Anterior cingulate cortex (tissue), 58 donors: ENCODE measurements at places on chromosomes 4 and X.
A peak's percentile ranks its signal among the peaks of the same experiment; 100 is the strongest.

- DNase-seq, result no peak
Observed at GRCh38 chrX:44651358-44651757, 108.7 kb upstream of the FUNDC1 start.

DNA sequence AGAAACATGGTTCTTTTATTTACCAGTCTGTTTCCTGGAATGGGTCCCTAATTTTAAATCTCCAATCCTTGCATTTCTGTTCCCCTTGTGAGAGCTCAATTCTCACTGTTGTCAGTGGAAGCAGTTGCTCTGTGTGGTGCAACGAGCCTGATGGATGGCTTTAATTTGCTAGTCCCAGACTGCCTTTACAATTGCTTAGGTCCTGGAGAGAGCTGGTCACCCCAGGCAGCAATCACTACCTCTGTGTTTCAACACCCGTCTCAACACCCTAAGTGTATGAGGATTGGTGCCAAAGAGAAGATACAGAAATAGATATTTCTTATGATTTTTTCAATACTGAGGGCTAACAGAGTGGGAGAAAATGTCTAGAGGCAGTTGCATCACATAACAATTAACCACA is 873.8 kb downstream of the GLUD2 start:
- no peak for DNase-seq

DNA sequence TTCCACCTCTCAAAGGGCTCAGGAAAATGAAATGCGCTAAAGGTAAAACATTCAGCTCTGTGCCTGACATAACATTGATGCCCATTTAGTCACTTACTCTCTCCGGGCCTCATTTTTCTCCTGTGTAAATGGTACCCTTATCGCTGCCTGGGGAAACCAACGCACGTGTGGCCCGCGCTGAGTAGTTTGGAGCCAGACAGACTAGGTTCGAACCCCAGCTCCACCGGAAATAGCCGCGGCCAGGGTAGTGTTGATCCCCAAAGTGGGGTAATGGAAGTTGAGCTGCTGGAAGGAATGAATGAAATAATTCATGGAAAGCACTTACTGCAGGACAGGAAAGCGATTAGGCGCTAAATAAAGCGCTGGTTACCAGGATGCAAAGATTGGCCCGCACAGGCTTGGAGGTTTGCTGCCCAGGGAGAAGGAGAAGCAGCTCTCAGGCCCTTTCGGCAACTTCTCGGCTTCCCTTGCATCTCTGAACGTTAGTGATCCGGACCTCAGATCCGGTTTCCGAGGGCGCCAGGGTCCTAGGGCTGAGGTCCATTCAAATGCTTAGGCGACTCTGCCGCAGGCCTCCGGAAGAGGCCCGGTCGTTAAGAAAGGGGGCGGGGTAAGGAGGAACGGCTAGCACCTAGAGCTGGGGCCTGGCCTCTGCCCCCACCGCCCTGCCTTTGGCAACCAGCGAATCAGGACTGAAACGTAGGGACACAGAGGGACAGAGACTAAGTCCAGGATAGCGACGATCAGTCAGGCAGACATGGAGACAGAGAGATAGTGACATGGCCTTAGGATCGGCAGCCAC is 13.3 kb downstream of the NKX3-2 start:
- no peak for DNase-seq

GRCh38 chr4:10239982-10240654 is 123.5 kb upstream of the WDR1 start:
- DNase-seq, result no peak

- no peak for DNase-seq
Observed at GRCh38 chr4:6926081-6926480, 16.5 kb downstream of the TBC1D14 start.

GRCh38 chr4:151559595-151559994 is 150.6 kb downstream of the FHIP1A start:
- DNase-seq, result no peak

- peak; percentile 60 for DNase-seq
Observed at GRCh38 chr4:86302251-86302650, 57.6 kb downstream of the MAPK10 start.

- DNase-seq, result no peak
Observed at GRCh38 chr4:20678400-20678799, 21.9 kb upstream of the PACRGL start.

DNA sequence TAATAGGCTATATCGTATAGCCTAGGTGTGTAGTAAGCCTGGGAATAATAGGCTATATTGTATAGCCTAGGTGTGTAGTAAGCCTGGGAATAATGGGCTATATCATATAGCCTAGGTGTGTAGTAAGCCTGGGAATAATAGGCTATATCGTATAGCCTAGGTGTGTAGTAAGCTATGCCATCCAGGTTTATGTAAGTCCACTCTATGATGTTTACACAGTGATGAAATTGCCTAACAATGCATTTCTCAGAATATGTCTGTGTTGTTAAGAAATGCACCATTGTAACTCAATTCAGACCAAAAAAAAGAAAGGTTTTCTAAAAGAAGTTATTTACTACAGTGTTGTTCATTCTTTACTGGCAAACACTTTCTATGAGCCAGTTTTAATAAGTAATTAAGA is 1387.2 kb downstream of the STIM2 start:
- no peak for DNase-seq

GRCh38 chrX:106862972-106863688 is 40.0 kb downstream of the RIPPLY1 start:
- no peak for DNase-seq

- DNase-seq, result no peak
Observed at GRCh38 chr4:123121241-123121907, 199.0 kb upstream of the NUDT6 start.

- DNase-seq, result peak; percentile 0
Observed at GRCh38 chrX:86946569-86946968, 571.0 kb upstream of the KLHL4 start.

- no peak for DNase-seq
Observed at GRCh38 chr4:22071749-22072148, 123.2 kb upstream of the KCNIP4 start.

GRCh38 chr4:154574311-154574710 is 11.5 kb downstream of the FGB start:
- DNase-seq, result no peak

DNA sequence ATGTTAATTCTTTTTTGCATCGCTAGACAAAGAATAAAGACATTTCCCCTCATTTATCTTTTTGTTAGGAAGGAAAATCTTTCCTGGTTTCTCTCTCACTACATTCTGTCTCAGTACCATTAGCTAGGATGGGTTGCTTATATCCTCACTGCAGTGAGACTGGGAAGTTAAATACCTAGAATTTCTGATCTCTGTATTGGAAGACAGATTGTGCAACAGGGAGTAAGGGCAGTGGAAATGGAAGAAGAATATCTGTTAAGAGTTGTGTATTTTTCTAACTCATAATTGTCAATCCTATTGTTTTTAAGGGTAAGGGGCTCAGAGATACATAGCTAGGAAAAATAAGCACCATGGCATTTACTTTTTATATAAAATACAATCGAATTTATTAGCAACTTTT is 19.6 kb downstream of the PTPN13 start:
- DNase-seq, result no peak

DNA sequence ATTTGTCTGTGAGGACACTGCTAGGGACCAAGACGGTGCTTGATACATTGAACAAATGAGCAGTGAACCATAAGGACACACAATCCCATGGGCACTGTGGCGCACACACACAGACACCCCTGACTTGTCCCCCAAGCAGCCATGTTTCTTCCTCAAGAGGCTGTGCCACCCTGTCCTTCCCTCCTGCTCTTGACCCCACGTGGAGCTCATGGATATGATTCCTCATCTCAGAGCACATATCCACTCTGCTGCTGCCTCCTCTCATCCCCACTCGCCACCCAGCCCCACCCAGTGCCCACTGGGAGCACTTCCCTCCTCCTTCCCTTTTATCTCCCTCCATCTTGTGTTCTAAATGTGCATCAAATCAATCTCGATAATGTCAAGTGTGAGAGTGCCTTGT is 102.4 kb downstream of the PARM1 start:
- no peak for DNase-seq

GRCh38 chrX:7950865-7951264 is 23.7 kb upstream of the PNPLA4 start:
- DNase-seq, result no peak

DNA sequence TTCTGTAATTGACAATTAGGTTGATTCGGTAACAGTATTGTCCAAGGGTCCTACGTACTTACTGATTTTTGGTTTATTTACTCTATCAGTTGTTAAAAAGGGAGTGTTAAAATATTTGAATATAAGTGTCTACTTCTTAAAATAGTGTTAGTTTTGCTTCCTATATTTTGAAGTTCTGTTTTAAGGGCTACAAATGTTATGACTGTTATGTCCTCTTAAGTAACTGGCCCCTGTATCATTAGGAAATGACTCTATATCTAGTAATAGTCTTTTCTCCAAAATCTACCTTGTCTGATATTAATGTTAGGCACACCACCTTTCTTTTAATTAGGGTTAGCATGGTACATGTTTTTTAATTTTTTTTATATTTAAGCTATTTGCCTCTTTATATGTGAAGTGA is 30.1 kb downstream of the ANKRD50 start:
- DNase-seq, result no peak

GRCh38 chr4:125389713-125390112 is 75.0 kb downstream of the FAT4 start:
- DNase-seq, result no peak

- no peak for DNase-seq
Observed at GRCh38 chr4:26779674-26780073, 81.0 kb upstream of the STIM2 start.

DNA sequence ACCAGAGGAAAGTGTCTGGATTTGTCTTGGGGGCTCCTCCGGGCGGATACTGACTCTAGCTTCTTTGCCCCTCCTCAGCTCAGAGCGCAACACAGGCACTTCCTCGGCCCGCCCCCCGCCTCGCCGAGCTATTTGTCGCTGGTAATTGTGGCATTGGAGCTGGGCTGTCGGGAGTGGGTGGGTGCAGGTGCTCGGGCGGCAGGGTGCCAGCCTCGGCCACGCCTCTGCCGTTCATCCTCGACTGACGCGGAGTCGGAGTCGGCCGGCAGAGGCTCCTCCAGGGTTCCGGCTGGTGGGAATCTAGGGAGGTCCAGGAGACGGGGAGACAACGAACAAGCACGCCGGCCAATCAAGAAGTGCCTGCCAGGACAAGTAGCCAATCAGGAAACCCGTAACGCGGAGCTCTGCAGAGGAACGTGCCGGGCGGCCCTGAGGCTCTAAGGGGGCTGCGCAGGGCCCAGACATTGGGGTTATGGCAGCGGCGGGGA is 3.9 kb upstream of the SYN1 start:
- peak; percentile 56 for DNase-seq

GRCh38 chr4:4349867-4350266 is 37.0 kb upstream of the NSG1 start:
- DNase-seq, result no peak

DNA sequence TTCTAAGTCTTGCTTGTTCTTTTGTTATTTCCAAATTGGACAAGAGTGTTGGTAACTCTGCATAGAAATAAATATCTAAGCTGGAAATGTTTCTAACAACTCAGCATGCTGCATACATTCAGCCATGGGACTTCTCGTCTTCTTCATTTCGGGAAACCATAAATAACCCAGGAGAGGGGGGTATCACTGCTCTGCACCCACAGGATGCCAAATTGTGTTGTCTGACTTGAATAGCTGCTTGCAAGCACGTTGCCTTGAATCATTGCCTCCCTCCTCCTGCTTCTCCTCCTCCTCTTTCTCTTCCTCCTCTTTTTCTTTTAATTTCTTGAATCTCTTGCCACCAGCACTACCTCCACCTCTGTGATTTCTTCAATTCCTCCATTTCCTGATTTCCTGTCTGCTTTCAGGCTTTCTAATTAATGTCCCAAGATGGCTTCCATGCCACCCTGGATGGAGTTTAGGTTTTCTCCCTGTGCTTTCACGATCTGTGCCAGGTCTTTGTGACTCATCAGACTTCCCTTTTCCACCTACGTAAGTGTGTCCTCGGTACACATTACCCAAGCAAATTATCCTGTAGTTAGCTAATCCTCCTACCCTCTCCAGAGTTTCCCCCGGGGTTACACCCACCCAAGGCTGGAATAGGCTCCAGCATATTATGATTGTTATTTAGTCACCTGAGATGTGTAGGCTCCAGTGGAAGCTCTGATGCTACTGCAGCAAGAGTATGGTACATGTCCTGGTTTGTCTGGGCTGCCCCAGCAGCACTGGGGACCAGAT is 122.6 kb upstream of the VCX3B start:
- no peak for DNase-seq

GRCh38 chrX:123331859-123332258 is 147.8 kb downstream of the GRIA3 start:
- no peak for DNase-seq

DNA sequence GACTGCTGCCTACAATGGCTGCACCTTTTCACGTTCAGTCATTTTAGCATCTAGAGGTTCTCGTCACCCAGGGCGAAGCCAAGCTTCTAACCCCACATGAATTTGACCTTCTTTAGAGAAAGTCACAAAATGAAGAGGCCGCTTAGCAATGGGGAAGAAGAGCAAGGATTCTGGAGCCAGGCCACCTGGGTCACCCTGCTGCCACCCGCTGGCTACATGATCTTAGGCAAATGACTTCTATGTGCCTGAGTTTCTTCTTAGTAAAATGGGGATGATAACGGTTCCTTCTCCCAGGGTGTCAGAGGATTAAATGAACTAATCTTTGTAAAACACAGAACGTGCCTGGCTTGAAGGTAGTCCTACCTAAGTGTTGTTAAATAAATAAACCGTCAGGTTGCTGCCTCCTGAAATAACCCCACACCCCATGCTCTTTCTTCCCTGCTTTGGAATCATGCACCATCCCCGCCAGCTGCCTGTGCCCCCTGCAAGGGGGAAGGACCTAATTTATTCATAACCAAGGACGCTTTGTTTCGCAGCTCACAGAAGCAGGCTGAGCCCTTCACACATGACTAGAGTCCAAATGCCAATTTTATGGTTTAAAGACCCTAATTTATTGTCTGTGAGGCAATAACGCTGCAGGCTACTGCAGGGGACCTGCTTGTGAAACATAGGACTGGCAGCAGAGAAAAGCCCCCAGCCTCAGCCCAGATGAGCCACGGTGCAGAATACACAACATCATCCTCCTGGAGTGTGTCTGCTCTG is 28.6 kb upstream of the NSG1 start:
- no peak for DNase-seq

GRCh38 chr4:6526156-6526555 is 48.8 kb upstream of the MAN2B2 start:
- peak; percentile 25 for DNase-seq

DNA sequence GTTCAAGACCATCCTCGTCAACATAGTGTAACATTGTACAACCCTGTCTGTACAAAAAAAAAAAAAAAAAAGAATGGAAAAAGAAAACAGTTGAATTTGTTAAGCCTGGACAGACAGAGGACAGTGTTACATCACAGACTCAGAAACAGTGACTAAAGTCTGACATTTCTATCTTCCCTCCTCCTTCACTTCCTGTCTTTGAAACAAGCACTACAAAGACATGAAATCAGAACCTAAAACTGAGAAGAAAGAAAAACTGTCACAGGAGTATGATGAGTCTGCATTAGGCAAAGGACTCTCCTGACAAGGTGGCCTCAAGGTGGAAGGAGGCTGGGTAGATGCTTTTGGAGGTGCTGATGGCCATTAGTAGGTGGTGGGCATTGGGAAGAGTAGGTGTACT is 126.7 kb downstream of the RBM47 start:
- DNase-seq, result no peak
